ENCODE measurements at places on chromosomes 7 and 10.

DNA sequence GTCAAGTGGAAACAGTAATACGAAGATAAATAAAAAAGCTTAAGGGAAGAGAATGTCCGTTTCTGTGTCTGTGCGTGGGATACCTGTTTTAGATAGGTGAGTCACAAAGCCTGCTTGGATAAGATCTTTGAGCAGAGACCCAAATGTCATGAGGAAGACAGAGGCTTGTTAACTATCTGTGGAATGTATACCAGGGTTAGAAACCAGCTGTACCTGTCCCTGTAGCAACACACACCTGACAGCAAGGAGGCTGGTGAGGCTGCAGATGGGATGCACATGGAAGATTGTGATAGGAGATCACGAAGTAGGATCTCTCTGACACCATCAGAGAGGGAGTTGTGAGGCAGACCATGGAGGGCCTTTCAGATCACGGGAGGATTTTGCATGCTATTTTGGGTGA, 105.3 kb downstream of the ARHGAP21 start:
- DNase-seq = no peak

DNA sequence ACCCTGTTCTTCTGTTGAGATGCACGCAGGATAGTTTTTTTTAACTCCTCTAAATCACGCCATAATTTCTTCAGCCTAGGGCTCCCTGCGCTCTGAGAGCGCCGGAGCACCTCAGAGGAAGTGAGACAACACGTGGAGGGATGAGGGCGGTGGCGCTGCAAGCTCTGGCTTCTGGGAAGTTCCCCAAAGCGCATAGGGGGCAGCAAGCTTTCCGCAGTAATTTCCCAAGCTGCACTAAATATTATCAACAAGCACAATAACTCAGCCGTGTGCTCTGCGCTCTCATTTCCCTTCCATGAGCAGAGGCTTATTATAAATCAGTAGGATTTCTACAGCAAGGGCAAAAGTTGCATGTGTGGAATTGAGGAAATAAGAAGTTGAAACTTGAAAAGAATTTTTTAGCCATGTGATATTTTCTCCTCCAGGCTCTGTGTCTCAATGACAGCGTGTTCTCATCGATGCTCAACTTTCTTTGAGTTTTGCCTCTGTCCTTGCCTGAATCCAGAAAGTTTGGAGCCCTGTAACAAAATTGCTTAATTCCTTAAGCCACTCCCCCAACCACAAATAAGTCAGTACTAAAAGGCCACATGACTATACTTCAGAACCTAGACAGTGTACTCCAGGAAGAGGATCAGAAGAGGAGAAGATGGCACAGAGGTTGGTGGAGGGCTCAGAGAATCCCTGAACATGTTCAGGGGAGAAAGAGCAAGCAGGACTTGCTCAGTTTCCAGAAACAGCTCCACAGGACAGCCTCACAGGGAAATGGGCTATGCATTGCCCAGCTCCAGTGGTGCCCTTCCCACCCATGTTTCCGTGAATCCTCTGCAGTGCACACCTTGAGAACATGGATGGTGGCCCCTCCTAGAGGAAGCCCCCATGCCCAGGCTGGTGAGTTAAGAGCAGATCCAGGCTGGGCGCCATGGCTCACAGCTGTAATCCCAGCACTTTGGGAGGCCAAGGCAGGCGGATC, 221.5 kb upstream of the GHITM start:
- DNase-seq = peak; percentile 1

DNA sequence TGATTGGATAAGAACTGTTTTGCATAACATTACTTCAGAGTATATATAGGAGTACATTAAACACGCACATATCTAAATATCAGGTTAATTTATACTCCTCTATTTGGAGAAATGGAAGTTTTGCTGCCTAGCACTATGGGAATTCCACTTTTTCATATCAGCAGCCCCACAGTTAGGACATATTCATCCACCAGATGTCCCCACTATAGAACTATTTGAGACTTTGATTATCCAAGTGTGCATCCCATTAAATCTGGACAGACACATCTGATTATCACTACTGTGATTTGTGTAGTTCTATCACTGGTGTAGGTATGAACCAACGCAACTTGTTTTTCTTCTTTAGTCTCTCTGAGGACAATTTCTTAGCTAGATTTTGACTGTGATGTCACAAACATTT, 345.7 kb downstream of the THSD7A start:
- DNase-seq = no peak

DNA sequence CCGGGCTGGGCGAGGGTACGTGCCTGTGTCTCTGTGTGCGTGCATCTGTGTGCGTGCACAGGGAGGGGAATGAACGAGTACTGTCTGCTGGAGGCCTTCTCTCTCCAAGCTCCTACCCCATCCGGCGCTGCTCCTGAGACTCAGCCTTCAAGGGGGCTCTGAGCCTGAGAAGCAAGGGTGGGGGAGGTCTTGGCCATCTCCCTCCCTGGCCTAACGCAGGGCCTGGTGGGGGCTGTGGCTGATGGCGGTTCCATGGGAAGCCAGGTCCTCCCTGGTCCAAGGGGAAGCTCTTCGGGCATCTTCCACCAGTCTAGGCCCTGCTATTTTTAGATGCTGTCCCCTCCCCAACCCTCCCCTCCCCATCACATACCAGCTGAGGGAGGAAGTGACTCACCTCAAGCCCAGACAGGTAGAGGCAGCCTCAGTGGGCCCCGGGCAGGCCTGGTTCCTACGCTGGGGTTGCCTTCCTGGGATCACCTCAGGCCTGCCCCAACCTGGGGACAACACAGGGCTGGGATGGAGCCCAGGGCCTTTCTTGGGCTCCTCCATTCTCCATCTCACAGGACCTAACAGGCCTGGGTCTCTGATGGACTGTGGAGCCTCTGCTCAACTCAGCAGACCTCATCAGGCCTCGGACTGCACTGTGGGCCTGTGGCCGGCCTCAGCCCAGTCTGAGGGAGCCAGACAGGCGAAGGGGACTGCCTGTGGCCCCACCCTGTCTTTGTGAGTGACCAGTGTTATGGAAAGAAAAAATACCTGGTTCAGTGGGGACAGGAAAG, 32.2 kb downstream of the DNAJB12 start:
- DNase-seq = no peak

- no peak for DNase-seq
These were observed 812.2 kb downstream of the GRM8 start for GRCh38 chr7:126440542-126440941.

- DNase-seq = no peak
These were observed 166.8 kb downstream of the ETV1 start for GRCh38 chr7:13822678-13823077.

GRCh38 chr10:102796407-102797176, 40.6 kb downstream of the CYP17A1 start:
- peak; percentile 47 for DNase-seq

GRCh38 chr10:79246606-79247275, 100.5 kb upstream of the PPIF start:
- DNase-seq = no peak

DNA sequence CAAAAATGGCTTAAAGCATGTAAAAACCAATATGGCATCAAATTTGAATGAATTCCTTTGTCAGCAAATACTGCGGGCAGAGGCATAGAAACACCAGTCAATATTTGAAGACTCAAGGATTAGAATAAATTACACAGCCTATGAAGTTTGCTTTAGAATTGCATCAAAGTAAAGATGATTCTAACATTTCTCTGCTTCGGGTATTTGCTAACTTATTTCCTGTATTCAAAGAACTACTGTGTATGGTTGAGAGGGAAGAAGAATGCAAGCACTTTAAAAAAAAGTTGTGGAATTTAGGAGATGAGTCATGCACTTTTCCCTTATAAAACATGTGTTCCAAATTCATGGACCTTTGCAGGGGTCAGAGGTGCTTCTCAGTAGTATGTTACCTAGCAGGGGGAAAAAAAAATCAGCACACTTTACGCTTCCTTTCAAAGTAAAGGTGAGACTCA, 90.1 kb downstream of the PIP4K2A start:
- DNase-seq = no peak

Measured in stimulated activated CD4-positive, alpha-beta T cell treated with anti-CD3 and anti-CD28 coated beads, Interleukin-4, amount 100 ng/mL, for 48 hours (primary cell).